ENCODE measurements at places on chromosomes 12 and 14.

- DNase-seq: no peak
Measured at GRCh38 chr14:68893566-68893965, 85.5 kb downstream of the ACTN1 start.

DNA sequence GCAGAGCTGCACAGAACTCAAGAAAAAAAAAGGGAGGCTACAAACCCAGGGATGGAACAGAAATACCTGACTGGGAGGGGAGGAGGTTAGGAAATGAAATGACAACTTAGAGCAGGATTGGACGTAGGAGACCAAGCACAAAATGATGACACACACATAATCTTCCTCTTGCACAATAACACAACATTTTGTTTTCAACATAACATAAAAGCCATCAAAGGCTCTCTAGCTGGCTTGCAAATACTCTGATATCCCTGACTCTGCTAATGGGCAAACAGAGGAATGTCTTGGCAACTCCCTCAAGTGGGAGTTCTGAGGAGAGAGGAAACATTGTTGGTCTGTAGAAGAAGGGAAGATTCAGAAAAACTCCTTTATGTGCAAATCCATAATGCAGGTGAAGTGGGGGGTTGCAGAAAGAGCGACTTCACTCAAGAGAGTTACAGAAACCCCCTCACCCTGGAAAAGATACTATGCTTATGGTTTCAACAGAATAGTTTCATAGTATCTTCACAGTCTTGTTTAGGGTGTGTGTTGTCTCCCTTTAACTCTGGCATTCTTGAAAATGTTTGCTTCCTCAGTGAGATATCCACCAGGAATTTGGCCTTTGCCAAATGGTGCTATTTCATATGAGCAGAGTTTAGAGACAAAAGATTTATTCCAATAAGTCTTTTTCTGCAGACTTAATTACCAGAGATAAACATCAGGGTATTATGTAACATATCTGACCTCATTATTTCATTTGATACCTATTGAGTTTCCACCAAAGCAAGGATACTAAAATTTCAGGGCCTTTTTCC, 43.8 kb upstream of the LTBP2 start:
- DNase-seq: no peak

DNA sequence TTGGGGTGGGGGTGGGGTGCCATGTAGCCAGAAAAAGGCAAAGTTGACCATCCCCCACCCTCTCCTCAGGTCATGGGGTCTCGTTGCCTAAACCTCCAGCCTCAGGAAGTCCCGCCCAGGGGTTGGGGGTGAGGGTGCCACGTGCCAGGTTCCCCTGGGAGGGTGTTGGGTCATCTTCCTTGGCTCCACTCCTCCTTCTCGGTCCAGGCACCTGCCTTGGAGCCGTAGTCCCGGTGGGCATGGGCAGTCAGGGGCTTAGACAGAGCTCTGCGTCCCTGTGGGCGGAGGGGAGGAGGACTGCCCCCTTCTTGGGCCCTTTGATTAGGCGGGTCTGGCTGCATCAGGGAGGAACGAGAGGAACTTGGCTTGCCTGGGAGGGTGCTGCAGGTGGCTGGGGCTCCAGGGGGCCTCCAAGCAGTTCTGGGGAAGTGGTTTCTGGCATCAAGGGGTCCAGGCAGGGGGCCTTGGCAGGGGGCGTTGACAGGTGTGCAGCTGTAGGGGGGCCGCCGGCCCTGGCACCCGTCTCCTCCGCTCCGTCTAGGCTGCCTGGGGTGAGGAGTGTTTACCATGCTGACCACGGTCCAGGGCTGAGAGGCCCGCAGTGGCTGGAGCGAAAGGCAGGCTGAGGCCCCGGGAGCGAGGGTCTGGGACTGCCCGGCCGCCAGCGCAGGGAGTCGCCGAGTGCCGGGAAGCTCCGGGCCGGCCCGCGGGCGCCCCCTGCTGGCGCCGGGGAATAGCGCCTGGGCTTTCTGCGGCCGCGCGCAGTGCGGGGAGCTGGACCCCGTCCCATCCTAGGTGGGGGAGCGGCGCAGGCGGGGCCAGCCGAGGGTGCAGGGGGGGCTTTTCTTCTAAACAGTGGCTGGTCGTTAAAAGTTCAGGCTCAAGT, 7.9 kb downstream of the SETD1B start:
- DNase-seq: no peak

DNA sequence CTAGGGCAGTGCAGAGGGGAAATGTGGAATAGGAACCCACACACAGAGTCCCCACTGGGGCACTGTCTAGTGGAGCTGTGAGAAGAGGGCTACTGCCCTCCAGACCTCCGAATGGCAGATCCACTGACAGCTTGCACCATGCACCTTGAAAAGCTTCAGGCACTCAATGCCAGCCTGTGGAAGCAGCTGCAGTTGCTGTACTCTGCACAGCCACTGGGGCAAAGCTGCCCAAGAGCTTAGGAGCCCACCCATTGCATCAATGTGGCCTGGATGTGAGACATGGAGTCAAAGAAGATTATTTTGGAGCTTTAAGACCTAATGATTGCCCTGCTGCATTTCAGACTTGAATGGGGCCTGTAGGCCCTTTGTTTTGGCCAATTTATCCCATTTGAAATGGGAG, 21.7 kb upstream of the CCDC88C start:
- DNase-seq: no peak

- DNase-seq: no peak
Measured at GRCh38 chr12:90111791-90112580, 403.3 kb upstream of the ATP2B1 start.

- DNase-seq: no peak
Measured at GRCh38 chr12:106480251-106480650, 102.6 kb upstream of the RFX4 start.

GRCh38 chr12:92900941-92901340, 28.2 kb downstream of the EEA1 start:
- no peak for DNase-seq

DNA sequence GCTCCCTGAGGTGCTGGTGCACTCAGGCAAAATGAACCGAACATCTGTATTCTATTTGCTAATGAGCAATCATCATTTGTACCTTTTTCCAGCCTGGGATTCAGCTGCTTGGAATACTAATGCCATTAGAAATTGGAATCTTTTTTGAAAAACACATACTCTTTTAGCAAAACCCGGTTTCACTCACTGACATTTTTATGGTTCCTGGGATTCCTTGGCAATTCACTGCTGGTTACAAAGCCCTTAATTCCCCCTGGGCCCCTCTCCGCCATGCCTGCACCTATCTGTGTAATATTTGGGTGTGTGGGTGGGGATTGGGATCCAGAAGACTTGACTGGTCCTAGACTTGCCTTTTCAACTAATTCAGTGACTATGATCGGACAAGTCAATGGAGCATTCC, 199.1 kb downstream of the FOXN3 start:
- DNase-seq: no peak

DNA sequence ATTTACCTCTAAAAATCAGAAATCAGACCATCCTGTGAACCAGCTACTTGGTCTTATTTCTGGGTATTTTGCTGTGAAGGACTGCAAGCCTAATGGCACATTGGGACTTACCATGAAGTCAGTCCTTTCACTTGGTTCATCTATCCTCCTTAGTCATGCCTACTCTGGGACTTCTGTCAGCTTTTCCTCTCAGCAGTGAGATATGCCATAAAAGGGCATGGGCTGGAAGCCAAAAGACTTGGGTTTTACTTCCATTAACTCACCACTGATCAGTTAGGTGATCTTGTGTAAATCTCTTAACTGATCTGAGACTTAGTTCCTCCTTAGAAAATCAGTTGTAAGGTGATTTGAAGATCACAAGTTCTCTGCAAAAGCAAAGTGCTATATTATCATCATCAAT, 116.5 kb downstream of the PAH start:
- DNase-seq: no peak

GRCh38 chr12:112017041-112017440, 3.8 kb downstream of the ERP29 start:
- no peak for DNase-seq

DNA sequence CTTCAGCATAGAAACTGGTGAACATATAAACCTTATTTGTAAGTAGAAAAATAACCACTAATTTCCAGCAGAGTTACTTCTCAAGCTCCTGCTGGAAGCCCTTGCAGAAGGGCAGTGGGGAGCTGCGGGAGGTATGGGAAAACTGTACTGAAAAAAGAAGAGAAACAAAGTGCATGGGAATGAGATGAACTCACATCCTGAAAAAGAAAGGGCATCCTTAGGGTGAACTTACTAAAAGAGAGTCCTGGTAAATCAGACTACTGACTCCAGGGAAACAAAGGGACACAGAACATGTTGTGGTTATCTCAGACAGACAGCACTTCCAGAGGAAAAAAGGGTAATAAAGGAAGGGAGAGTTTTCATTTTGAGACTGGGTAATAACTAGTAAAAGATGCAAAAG, 515.1 kb downstream of the RPL10L start:
- no peak for DNase-seq

- DNase-seq: no peak
Measured at GRCh38 chr12:2234646-2235350, 182.0 kb downstream of the CACNA1C start.

DNA sequence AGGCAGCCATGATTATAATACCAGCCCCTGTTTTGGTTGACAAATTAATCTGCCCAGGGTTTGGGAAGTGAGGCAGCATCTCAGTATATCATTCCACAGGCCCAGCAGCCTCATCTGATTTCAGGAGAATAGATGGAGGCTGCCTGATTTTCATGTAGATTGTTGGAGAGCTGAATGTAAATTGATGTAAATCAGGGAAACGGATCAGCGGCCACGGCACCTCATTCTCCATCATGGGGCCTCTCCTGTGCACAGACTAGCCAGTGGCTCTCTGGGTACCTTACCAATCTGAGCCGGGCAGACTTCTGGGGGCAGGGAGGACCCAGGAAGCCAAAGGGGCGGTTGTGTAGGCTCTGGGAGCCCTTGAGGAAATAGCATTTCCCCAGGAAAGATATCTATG, 63.7 kb upstream of the GSC start:
- no peak for DNase-seq

- no peak for DNase-seq
Measured at GRCh38 chr12:119645535-119646059, 22.3 kb upstream of the PRKAB1 start.

GRCh38 chr12:80469681-80470080, 25.6 kb downstream of the PTPRQ start:
- DNase-seq: no peak

DNA sequence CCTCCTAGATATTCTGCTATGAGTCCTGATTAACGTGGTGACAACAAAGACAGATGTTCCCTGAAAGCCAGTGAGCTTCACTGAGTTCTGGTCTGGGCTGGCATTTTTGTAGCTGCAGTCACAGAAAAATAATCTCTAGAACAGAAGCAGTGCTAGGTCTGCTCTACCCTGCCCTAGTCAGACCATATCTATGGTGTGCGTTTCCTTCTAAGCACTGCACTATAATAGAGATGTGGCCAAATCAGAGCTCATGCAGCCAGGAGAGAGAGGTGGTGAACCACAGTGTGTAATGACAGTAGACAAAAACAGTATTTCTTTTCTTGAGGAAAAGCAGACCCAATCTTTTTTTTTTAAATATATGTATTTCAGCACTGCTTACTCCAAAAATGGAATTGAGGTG, 76.3 kb downstream of the CMAS start:
- DNase-seq: no peak

DNA sequence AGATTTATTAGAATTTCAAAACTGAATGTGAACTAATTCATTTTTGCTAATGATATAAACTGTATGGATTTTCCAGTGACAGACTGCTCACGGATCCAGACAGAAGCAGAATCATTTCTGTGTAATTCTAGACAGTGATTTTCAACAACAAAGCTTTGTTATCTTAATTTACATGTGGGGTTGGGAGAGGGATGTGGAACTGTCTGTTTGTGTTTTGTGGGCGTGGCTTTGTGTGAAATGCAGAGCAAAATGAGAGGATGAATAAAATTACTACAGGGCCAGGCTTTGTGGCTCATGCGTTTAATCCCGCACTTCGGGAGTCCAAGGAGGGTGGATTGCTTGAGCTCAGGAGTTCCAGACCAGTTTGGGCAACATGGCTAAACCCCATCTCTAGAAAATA, 834.7 kb downstream of the GALC start:
- no peak for DNase-seq

DNA sequence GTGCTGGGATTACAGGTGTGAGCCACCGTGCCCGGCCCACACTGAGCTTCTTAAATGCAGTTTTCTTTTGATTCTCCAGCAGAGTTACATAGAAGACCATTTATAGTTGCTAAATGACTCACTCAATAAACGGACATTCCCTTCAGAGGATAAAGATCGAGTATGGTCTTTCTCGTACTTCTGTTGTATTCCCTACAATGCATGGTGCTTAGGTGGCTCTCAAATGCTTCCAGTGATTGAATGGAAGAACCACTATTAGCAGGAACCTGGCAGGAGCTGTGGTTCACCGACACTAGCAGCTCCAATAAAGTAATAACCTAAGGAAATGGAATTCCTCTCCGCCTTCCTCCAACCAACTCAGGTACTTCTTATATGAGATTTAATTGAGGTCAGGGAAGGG, 3.9 kb upstream of the GPRC5A start:
- no peak for DNase-seq

DNA sequence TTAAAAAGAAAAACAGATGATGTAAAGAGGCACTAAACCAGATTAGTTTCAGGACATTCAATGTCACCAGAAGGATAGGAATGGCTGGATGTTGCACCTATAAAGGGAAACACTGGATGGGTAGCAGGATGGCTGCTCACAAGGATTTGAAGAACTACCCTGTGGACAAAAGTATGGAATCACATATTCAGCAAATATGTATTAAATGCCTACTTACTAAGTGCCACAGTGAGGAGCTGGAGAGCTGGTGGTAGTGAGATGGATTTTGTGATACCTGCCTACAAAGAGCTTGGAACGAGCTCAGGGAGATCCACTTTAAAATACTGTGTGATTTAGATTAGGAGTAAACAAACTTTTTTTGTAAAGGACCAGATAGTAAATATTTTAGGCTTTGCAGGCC, 316.2 kb downstream of the PAWR start:
- DNase-seq: no peak

GRCh38 chr12:67243260-67243659, 25.9 kb upstream of the CAND1 start:
- DNase-seq: no peak

- no peak for DNase-seq
Measured at GRCh38 chr12:102410511-102410910, 69.9 kb downstream of the IGF1 start.

DNA sequence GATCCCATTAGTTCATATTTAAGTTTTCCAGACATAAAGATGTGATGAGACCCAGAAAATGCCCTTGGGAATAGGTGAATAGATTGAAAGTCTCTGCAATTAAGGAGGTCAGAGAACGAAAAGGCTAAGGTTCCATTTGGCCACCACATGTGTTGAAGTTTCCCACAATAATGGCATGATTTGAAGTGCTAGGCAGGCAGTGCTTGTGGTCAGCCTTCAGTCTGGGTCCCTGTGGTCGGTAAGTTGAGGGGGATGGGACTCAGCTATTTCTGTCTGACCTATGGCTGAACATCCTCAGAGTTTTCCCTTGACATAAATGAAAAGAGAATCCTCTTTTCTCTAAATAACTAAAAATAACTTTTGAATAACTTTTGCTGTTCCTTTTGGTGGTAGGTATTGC, 92.4 kb downstream of the PELI2 start:
- no peak for DNase-seq

- no peak for DNase-seq
Measured at GRCh38 chr12:43273467-43273866, 278.5 kb downstream of the ADAMTS20 start.

- no peak for DNase-seq
Measured at GRCh38 chr12:6950811-6951540, at the start of gene PTPN6. Gene PTPN6 (plus strand): TSS chr12:6951356. CDS start chr12:6951513, 157 bp downstream.

Measured in AG04450 (cell line).